ENCODE measurements at places on chromosomes 1 and 21.

DNA sequence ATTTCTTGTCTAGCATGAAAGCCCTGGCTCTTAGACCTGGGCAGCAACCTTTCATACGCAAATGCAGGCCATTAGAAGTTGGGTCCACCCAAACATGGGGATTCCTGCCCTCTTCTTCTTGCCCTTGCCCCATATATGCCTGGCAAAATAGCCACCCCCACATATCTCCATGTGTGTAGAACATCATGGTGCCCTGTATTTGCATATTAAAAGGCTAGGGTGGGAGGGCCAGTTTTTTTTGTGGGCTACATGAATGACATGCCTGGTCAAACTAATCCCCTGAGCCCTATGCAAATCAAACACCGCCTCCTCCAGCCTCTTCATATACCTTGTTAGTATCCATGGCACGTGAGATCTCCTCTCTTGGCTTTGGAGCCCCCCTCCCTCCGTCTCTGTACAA, 24.7 kb downstream of the MFSD2A start:
- no peak for DNase-seq

DNA sequence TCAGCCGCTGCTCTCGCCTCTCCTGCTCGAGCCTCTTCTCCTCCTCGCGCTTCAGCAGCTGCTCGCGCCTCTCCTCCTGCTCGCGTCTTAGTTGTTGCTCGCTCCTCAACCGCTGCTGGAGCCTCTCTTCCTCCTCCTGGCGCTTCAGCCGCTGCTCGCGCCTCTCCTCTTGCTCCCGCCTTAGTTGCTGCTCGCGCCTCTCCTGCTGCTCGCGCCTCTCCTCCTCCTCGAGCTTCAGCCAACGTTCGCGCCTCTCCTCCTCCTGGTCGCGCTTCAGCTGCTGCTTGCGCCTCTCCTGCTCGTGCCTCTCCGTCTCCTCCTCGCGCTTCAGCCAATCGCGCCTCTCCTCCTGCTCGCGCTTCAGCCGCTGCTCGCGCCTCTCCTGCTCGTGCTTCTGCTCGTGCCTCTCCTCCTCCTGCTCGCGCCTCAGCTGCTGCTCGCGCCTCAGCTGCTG, 3.7 kb downstream of the TCHH start:
- no peak for DNase-seq

DNA sequence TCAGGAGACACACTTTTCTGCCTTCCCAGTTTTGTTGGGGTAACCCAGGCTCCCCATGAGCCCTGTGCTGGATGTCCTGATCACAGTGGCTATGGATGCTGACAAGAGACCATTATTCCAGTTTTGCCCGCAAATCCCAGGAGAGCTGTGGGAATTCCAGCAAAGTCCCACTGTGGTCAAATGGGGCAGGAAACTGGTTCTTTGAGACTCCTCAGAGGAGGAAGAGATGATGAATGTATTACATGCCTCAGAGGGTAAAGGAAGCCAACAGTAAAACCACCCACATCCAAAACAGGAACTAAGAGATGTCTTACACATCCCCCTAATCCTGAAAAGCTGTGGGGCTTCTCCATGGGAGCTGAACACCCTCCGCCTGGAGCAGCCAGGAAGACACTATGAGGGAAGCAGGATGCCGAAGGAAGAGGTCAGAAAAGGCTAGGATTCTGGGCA, 12.8 kb upstream of the MPZL1 start:
- DNase-seq = no peak

- DNase-seq = peak; percentile 86
These were observed 7.2 kb downstream of the ZDHHC18 start for GRCh38 chr1:26833432-26834405.

DNA sequence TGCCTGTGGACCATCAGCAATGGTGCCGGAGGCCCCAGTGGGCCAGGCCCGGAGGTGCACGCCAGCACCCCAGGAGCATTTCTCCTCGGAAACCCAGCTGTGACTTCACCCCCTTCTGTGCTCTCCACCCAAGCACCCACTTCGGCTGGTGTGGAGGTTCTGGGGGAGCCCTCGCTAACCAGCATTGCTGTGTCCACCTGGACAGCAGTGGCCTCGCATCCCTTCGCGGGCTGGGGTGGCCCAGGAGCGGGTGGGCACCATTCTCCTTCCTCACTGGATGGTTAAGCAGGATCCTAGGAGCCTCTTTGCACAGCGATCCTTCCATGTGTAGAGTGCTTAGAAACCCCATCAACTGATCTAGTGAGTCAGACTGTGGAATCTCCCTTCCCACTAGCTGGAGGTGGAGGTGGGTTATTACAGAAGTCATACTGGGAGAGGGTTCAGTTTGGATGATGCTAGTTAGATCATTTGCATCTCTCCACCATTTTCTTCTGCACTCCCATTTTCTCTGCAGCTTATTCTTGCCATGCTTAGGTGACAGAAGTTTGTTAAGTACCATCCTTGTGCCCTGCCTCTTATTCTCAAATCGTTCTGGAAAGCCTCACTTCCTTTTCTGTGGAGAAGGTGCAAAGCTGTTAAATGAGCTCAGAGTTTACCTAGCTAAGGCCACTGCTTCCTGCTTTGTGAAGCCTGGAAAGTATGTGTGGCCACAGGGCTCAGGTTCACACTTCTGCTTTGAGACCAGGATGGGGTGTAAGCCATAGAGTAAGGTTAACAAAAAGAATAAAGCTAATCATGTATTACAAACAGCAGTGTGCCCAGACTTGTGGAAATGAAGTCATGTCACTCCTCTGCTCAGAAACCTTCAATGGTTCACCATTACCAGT, 32.3 kb downstream of the TBX19 start:
- peak; percentile 18 for DNase-seq

GRCh38 chr1:231236938-231237337, 4.1 kb upstream of the GNPAT start:
- DNase-seq = no peak

- no peak for DNase-seq
These were observed 97.9 kb upstream of the EXO1 start for GRCh38 chr1:241749945-241750695.

- peak; percentile 50 for DNase-seq
These were observed 22.5 kb downstream of the CHD5 start for GRCh38 chr1:6157528-6158174.

- no peak for DNase-seq
These were observed 14.1 kb upstream of the KIAA1614 start for GRCh38 chr1:180898441-180899219.

- no peak for DNase-seq
These were observed 14.5 kb downstream of the SCYL3 start for GRCh38 chr1:169879034-169879840.

- DNase-seq = no peak
These were observed 42.2 kb downstream of the GIPC2 start for GRCh38 chr1:78088015-78088414.

- no peak for DNase-seq
These were observed 37.3 kb downstream of the ATF3 start for GRCh38 chr1:212645546-212646543.

DNA sequence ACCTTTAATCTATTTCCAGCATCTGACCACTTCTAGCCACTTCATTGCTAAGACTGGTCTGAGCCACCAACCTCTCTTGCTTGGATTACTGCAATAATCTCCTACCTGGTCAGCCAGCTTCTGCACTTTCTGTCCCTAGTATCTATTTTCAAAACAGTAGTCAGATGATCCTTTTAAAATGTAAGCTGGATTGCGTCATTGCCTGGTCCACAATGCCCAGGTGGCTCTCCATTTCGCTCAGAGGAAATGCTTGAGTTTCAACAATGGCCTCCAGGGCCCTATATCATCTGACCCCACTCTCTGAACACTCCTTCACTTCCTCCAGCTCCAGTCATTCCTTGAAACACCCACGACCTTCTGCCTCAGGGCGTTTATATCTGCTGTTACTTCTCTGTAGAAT, 2.3 kb downstream of the FYB2 start:
- no peak for DNase-seq

GRCh38 chr1:85195703-85196102, 5.1 kb downstream of the SYDE2 start:
- DNase-seq = no peak

- no peak for DNase-seq
These were observed 134.8 kb downstream of the BACH1 start for GRCh38 chr21:29433366-29434059.

- no peak for DNase-seq
These were observed 13.5 kb downstream of the MORN1 start for GRCh38 chr1:2377751-2378440.

DNA sequence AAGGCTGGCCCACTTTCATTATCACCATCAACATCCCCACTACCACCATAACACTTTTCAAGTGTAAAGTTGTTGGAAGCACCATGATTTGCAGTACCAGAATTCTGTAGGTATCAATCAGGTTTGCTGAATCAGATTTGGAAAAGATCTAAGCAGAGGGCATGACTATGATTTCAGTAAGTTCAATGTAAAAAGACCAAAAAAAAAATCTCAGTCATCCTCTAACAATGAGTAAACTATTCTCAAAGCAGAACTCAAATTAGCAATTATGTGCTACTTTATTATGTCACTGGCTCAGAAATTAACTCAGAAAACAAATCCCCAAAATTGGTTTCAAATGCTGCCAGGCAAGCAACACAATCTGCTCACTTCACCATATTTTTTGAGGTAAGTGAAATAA, 187.8 kb upstream of the HP1BP3 start:
- DNase-seq = no peak

DNA sequence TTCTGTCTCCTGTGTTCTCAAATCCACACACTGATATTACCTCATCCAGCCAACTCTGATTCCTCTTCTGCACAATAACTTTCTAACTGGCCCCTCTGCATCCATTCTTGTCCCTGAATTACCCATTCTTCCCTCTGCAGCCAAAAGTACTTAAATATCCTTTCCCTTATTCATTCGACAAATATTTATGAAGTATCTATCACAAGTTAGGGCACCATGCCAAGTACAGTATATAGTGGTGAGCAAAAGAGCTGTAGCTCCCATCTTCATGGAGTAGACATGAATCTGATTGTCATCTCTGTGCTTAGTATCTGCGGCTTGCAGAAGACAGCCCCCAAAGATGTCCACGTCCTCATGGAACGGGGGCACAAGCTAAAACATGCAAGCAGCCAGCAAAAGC, 316.8 kb downstream of the SETD4 start:
- no peak for DNase-seq

DNA sequence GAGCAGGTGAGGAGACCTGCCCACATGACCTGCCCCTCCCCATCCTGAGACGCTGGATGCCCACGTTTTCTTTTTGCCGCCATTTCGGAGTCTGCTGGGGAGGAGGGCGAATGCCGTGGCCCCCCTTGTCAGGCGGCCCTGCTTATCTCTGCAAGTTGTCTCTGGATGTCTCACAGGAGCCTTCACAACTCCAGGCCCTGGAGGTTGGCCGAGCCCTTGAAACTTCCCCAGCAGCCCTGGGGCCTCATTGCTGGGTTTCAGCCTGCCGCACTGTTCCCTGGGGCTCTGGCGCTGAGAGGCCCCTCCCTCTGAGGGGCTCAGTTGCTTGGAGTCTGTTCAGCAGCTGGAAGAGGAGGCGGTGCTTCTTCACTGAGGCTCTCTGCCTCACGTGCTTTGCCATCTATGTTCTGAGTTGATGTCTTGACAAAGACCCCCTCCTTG, 29.8 kb upstream of the ZBTB21 start:
- no peak for DNase-seq

- DNase-seq = no peak
These were observed 31.7 kb downstream of the ABL2 start for GRCh38 chr1:179197690-179198297.

DNA sequence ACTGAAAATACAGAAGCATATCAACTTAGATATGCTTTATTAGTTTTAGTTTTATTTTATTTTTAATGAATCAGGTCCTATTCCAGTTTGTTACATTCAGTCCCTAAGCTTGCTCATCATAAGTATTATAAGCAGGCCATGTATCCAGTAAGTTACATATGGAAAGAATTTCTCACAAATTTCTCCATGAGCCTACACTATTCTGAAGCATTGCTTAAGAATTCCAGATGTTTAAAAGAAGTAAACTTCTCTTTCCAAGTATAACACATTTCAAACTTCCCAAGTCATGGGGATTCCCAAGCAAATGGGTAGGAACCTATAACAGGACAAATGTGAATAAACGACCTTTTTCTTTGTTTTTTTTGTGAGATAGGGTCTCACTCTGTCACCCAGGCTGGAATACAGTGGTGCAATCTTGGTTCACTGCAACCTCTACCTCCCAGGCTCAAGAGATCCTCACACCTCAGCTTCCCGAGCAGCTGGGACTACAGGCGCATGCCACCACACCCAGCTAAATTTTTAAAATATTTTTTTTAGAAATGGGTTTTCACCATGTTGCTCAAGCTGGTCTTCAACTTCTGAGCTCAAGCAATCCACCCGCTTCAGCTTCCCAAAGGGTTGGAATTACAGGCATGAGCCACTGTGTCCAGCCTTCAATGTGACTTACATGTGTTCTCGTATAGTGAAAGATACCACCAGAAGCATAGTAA, 39.0 kb downstream of the ST7L start:
- DNase-seq = no peak

DNA sequence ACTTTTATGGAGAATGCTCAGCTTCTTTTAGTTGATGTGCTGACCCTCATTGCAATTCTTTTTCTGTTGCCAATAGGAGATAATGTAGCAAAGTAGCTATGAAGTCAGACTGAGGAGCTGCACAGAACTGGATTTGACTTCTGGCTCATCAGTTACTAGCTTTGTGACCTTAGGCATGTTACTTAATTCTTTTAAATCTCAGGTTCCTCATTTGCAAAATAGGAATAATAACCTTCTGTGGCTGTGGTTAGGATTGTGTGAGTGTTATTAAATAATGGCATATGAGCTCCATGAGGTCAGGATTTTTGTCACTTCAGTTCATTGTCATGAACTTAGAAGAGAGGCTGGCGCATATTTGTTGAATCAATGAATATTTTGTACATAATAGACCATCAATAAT, 237.6 kb upstream of the SGIP1 start:
- no peak for DNase-seq

GRCh38 chr1:194318790-194319280, 1132.4 kb upstream of the B3GALT2 start:
- DNase-seq = no peak

DNA sequence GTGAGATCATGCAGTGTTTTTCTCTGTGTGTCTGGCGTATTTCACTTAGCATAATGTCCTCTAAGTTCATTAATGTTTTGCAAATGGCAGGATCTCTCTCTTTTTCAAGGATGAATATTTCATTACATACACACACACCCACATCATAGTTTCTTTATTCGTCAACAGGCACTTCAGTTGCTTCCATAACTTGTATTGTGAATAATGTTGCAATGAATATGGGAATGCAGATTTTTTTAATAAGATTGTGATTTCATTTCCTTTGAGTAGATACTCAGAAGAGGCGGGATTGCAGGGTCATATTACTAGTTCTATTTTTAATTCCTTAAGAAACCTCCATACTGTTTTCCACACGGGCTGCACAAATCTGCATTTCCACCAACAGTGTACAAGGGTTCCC, 134.0 kb downstream of the CLEC20A start:
- no peak for DNase-seq

GRCh38 chr1:2526824-2527555, 594 bp upstream of the PANK4 start:
- peak; percentile 72 for DNase-seq

- no peak for DNase-seq
These were observed 40.6 kb upstream of the ZBTB40 start for GRCh38 chr1:22410928-22411495.

DNA sequence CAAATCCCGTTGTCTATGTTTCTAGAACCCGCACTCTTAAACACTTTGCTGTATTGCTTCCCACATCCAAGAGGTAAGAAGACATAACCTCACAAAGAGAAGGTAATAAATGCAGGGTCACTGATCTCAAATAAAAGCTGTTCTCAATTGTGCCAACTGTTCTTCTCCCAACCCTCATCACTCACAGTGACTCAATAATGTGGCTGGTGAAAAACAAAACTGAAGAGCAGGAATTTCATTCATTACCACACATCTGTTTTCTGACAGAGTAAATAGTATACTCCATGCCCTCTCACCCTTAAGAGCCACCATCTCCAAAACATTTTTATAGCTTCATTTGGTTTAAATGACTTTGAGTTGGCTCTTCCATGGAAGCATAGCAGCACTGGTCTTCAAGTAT, 6.2 kb upstream of the ERICH3 start:
- no peak for DNase-seq

Measured in T-helper 2 cell treated with Interferon-gamma antibody and Interleukin-4, amounts not matched to agents 5 μg/mL and 100 μg/mL, for 36 hours (primary cell).